CD4-positive, alpha-beta T cell treated with Interleukin-12 subunit alpha and Interleukin-12 subunit beta, for 1 hour (primary cell): ENCODE measurements at places on chromosomes 13 and 19.

DNA sequence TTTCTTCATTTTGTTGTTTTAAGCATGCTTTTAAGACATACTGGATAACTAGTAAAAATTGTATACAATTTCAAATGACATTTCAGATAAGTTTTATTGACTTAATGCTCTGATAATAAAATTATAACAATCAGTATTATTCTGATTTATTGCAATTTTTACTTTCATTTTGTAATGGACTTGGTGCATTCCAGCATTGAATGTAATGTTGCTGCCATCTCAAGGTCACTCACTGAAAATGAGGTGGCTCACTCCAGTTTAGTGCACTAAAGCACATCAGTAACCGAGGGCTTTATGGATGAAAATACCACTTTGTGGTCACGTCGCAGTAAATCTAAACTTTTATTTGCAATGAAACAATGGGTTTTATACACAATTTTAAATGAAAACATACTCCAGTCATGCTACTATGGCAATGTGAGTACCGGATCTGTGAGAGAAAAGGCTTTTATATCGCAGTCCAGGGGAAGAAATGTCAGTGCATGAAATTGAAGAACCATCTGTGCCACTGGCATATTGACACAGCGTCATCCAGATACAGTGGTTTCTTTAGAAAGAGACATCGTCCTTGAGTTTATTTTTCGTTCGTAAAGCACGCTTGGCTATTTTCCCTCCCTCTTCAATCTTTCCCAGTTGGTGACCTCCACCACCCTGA is 20.7 kb upstream of the ZNF507 start:
- DNase-seq: no peak

- no peak for DNase-seq
Observed at GRCh38 chr19:44776402-44777096, 1.1 kb upstream of the CBLC start.

GRCh38 chr13:51213173-51213728 is 8.9 kb upstream of the FAM124A start:
- DNase-seq: no peak

GRCh38 chr19:18978616-18979015 is 37.6 kb upstream of the HOMER3 start:
- no peak for DNase-seq

DNA sequence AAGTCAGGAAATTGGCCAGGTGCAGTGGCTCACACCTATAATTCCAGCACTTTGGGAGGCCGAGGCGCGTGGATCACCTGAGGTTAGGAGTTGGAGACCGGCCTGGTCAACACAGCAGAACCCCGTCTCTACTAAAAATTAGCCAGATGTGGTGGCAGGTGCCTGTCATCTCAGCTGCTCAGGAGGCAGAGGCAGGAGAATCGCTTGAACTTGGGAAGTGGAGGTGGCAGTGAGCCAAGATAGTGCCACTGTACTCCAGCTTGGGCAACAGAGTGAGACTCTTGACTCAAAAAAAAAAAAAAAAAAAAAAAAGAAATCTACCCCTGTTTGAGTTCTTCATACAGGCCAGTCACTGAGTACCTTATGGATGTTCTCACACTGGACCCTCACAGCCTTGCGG is 42.0 kb downstream of the SLC15A1 start:
- no peak for DNase-seq

- no peak for DNase-seq
Observed at GRCh38 chr13:91232716-91233115, 114.8 kb upstream of the MIR17HG start.

- DNase-seq: no peak
Observed at GRCh38 chr13:113785051-113786010, 26.3 kb downstream of the TMEM255B start.

GRCh38 chr19:44725684-44726083 is 22.8 kb upstream of the BCL3 start:
- DNase-seq: no peak

DNA sequence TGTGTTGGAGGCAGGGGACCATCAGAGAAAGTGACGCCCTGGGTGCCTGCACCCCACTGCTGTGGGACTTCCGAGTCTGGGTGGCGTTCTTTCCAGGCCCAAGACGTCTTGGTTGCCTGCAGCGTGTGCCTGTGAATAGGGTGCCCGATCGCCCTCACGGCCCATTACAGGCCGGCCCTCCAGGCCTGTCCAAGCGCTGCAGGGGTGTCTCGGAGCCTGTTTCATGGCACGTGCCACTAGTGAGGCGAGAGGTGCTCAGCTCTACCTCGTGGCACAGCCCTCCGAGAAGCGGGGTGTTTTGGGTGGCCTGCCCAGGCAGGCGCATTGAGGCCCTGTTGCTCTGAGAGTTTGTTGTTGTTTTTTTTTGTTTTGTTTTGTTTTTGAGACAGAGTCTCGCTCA is 30.1 kb downstream of the DOT1L start:
- no peak for DNase-seq

DNA sequence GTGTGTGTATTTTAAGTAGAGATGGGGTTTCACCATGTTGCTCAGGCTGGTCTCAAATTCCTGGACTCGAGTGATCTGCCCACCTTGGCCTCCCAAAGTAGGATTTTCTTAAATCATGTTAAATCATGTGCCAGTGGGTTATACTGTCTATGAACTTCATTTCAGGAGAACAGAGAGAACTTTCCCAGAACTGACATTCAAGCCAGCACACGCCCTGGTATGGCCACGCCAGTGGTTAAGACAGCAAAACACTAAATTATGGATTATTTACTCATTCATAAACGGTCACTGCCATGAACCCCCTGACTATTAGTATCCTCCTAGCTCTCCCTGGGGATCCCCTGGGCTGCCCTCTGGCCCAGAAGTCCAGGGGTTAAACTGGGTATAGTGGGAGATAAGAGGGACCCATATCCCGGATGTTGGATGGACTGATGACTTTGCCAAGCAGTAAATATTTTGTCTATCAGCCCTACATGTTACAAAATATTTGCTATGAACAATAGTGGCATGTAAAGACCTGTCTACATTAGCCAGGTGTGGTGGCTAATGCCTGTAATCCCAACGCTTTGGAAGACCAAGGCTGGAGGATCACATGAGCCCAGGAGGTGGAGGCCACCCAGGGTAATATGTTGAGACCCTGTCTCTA is 16.1 kb upstream of the STRN4 start:
- no peak for DNase-seq

DNA sequence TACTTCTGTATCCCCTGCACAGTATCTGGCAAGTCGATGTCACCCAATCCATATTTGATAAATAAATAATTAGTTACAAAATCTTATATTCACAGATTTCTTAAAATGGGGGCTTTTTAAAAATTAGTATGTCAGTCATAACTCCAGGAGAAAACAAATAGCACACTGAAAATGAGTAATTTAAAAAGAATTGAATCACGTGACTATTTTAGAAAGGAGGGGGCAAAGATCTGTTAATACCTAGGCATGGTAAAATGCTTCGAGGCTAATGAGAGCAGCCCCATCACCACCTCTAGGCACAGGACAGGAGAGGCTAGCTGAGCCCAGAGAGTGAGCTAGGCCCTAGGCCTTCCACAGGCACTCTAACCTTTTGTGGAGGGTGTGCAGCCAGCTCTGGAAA is 94.7 kb downstream of the FREM2 start:
- no peak for DNase-seq

GRCh38 chr19:5048727-5049553 is 80.0 kb downstream of the KDM4B start:
- no peak for DNase-seq

GRCh38 chr19:674282-675151 is 1.7 kb upstream of the FSTL3 start:
- DNase-seq: no peak

- no peak for DNase-seq
Observed at GRCh38 chr13:51811046-51811445, 7.1 kb upstream of the DHRS12 start.

DNA sequence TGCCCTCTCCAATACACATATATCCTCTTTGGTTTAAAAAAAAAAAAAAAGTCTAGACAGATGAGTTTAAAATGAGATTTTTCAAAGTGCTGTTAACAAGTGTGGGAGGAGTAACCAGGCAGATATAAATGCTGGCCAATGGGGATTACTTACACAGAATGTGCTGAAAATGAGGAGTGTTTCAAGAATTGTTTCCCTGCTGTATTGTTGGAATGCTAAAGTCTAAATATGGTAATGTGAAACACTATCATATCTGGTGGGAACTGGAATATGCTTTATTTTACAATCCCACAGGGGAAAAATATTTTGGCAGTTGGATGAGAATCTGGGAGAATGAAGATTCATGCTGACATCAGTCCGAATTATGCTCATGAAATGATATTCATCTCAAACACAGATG is 250.7 kb downstream of the DCT start:
- DNase-seq: no peak

DNA sequence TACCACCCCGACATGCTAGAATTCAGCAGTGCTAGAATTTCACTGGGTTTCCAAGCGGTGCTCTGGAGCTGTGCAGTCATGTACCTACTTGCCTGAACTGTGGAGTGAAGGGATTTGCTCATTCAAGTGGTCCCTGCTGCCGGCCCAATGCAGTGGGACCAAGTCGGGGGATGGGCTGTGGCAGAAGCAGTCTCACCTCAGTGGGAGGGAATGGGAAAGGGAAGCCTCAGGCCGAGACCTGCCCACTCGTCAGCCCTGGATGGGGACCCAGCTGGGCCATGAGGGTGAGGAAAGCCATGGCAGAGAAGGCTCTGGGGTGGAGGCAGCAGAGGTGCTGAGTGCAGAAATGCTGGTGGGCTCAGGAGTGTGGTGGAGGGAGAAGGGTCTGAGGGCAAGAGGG is 14.9 kb downstream of the KLHL26 start:
- DNase-seq: no peak

- DNase-seq: no peak
Observed at GRCh38 chr13:102704238-102705058, 9.6 kb upstream of the METTL21C start.

DNA sequence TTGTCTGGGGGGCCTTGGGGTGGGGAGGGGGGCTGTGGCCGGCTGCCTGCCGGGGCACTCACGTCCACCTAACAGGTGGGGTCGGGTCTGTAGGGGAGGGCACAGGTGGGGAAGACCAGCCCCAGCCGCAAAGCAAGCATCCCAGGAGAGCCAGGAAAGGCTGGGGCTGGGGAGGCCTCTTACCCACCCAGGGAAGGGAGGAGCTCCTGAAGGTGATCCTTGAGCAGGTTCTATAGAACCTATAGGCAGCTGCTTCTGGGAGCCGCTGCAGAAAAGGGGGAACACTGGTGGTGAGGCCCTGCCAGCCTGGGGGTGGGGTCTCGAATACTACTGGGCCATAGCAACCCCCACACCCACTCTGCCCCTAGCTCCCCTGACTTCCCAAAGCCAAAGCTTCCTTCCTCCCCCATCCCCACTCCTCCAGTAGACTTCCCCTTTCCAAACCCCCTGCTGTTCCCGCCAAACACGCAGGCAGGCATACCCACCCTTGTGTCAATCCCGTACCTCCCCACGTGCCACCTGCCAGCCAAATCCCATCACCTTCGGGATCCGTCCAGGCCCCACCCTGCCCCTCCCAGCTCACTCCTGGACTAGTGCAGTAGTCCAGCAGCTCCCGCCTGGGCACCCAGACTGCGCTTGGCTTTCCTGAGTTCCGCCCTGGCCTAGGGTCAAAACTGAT is 5.6 kb downstream of the KLF16 start:
- no peak for DNase-seq

- DNase-seq: no peak
Observed at GRCh38 chr13:104086759-104087158, 1020.5 kb upstream of the SLC10A2 start.

- no peak for DNase-seq
Observed at GRCh38 chr13:50071379-50071778, 56.1 kb downstream of the KCNRG start.

DNA sequence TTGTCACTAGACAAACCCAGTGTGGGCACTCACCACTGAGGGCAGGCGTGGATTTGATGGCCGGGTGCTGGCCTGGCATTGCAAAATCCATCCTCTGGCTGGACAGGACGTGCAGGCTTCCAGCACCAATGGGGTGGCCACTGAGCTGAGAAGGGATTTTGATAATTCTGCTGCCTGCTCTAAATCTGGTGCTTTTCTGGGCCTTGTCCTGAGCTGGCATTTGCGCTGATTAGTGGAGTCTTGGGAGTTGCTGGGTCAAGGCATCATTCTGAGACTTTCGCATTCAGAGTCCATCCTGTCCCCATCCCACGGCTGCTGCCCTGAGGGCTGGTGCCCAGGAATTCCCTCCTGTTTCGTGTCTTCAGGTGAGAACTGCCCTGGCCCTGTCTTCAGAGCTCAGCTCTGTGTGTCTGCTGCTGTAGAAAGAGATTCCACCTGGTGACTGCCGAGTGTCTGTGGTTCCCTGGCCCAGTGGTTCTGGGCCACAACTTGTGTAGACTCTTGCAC is 65.9 kb upstream of the MCF2L start:
- no peak for DNase-seq

- no peak for DNase-seq
Observed at GRCh38 chr13:48839171-48839570, 136.5 kb upstream of the FNDC3A start.

DNA sequence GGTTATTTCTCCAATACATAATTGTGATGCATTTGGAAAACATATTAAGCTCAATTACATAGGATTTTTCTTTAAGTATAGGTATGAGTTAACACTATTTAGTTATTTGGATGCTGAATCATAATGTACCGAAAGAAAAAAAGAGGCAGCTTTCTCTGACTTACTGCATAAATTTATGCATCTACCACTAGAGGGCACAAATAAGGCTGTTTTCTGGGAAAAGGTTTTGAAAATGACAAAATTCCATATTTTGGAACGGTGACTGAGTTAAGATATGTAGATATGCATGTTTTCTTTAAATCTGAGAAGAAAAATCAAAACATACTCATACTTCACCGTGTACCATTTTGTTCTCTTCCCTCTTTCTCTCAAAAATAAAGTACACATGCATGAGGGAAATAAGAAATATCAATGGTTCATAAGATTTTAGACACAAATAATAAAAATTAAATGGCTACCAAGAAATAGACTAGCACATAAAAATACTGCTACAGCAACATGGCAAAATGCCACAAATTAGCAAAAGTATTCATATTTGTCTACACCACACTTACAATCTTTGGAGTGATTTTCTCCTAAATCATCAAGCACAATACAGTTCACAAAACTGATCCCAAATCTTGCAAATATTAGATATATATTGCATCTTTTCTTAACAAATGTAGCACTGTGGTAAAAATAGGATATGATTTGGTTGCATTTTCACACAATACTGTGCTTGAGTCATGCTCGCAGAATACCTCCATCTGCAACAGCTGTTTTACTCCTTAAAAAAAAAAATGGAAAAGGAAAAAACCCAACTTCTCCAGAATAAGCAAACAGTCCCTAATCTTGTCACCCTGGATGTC is 260.0 kb downstream of the FGF14 start:
- DNase-seq: no peak

- DNase-seq: no peak
Observed at GRCh38 chr13:48725271-48725670, 71.5 kb downstream of the CYSLTR2 start.

- peak; percentile 20 for DNase-seq
Observed at GRCh38 chr19:58229255-58229639, 533 bp downstream of the ZNF544 start.

- no peak for DNase-seq
Observed at GRCh38 chr13:42971691-42972347, 20.2 kb downstream of the EPSTI1 start.

DNA sequence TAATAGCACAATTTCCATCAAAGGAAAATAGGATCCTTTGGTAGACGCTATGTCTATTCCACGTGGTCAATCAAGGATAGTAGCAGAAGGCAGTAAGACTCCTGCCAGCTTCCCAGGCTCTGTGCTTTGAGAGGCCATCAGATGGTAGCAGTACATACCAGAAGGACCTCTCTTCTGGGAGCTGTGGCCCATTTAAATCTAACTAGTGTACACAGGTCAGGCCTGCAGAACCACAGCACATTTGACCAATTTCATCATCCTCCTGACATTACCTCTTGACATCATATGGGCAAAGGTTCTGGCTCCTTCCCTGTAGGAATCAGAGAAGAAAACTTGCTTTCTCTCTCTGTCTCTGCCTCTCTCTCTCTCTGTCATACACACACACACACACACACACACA is 229.6 kb upstream of the HTR2A start:
- no peak for DNase-seq
